ENCODE measurements at places on chromosomes 16 and 17.
A peak's percentile ranks its signal among the peaks of the same experiment; 100 is the strongest.

DNA sequence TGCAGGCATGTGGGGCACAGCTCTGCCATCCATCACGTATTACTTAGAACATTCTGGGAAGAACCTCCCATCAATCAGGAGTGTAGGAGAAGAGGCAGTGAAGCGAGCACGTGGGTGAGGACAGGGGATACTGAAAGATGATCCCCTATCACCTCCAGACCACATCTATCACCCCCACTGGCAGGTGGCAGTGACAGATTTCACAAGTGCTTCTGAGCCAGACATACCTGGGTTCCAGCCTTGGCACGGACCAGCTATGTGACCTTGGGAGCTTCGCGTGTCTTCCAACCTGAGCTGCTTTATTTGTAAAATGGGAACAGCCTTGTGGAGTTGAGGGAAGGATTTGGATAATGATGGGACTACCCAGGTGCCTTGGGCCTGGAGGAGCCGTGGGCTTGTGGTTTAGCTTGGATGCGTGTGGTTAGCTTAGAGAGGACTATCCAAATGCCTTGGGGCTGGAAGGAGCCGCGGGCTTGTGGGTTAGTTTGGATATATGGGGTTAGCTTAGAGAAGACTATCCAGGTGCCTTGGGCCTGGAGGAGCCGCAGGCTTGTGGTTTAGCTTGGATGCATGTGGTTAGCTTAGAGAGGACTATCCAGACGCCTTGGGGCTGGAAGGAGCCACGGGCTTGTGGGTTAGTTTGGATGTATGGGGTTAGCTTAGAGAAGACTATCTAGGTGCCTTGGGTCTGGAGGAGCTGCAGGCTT is 206.4 kb downstream of the ENGASE start:
- no peak for DNase-seq

- no peak for DNase-seq
These were observed 37.3 kb downstream of the SPOP start for GRCh38 chr17:49640556-49640955.

DNA sequence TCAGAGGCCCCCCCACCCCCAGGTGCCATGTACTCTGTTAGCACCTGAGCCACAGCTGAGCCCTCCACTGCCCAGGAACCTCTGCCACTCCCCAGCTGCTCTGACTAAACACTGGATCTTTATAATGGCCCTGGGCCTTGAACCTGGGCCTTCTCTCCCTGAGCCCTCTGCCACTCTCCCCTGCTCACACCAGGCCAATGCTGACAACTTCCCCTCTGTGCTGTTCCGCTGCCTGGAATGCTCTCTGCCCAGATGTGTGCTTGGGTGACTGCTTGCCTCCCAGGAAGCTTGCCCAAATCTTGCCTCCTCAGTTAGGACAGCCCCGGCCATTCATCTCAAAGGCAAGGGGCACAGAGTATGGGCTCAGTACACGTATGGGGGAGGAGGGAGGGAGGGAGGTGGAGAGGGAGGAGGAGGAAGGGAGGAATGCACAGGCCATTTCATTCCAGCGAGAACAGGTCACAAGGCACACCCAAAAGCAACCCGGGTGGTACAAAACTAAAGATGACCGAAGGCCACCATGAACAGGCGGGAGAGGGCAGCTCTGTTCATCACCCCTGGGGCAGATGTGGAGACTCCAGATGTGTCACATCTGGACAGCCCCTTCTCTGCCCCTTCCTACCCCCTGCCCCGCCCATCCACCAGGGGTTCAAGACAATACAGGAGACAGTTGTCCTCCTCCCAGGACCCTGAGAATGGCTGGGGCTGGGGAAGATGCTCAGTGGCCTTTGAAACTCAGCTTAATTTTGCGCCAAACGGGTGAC is 15.3 kb upstream of the TNFRSF13B start:
- DNase-seq = no peak

- DNase-seq = no peak
These were observed 48.6 kb upstream of the MNT start for GRCh38 chr17:2449486-2449885.

GRCh38 chr16:77540646-77541045 is 105.8 kb upstream of the ADAMTS18 start:
- DNase-seq = no peak

GRCh38 chr17:1894753-1895339 is 65.0 kb downstream of the RPA1 start:
- no peak for DNase-seq

GRCh38 chr16:46673320-46674013 is 15.5 kb downstream of the VPS35 start:
- peak; percentile 46 for DNase-seq

- no peak for DNase-seq
These were observed 773 bp upstream of the NETO2 start for GRCh38 chr16:47144559-47144877.

- no peak for DNase-seq
These were observed 3.3 kb downstream of the IFT20 start for GRCh38 chr17:28331891-28332420.

DNA sequence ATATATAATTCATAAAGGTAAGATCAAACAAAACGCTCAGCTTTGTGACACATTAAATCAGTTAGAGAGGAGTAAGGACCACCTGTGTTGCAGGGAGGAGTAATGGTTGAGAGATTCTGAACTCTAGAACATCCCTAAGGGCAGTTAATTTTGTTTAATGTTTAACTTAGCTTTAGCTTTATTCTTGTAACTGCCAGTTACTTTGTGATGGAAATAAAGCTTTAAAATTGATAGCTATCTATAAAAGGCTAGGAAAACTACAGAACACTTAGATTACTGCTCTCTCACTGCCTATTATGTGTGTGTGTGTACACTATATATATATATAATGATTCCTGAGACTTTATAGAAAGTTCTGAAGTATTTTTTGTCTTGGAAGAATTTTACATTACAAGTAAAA is 37.8 kb downstream of the PTRH2 start:
- DNase-seq = no peak

DNA sequence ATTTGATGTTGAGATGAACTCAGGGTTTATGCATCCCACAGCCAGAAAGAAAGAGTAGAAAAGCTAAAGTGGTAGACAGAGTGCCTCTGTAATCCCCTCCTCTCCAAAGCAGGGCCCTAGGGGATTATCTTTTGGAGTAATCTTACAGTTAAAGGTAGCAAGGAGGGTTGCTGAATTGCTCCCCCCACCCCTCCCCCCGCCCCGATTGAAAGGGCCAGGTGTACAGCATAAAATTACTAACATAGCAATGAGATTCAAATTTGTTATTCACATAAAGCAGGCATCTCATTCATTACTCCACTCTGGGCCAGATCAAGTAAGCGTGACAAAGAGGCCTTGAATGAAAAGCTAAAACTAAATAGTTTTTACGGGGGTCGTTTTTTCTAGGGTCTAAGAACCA is 72.7 kb downstream of the STH start:
- DNase-seq = no peak

DNA sequence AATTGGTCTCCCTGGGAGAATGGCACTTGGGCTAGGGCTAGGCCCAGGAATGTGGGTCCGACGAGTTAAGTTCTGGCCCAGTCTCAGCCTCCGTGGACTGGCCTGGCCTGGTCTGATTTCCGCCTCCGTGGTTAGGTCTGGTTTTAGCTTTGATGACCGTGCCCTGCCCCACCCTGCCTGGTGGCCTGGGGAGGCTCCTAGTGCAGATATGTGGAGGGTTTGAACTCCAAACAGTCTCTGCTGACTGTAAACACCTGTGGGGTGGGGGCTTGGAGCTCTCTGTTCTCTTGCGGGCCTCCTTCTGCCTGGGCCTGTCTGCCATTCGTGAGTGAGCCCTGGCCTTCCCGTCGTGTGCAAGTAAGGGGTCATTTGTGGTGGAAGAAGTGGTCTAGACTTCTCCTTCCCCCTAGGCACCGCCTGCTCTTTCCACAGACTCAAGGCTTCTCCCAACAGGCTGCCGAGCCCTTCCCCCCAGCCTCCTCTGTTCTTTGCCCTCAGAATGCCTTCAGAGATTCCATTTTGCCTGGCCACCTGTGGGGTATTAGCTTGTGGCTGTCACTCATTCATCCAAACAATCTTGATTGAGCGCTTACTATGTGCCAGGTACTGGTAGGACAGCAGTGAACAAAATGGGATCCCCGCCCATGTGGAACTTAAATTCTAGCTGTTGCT is 1.6 kb downstream of the ATP6V0C start:
- no peak for DNase-seq
